ENCODE measurements at places on chromosomes 3 and 15. TPM values are rescaled to one million over a fixed set of nuclear protein-coding genes. Genes with fewer than 3 reads are reported as not detected.

PDCD6IP gene
- 260 TPM for total RNA-seq

ANKRD63 gene
- total RNA-seq: not detected

PPP1R14D gene
- not detected for total RNA-seq

UBA7 gene
- total RNA-seq: 24.7 TPM

ZNF80 gene
- total RNA-seq: not detected

ATP10A gene
- 13.0 TPM for total RNA-seq

IL17RD gene
- 1.7 TPM for total RNA-seq

ANKRD34C gene
- total RNA-seq: not detected

ASB14 gene
- not detected for total RNA-seq

GPR62 gene
- total RNA-seq: not detected

SI gene
- total RNA-seq: not detected

GRAMD2A gene
- total RNA-seq: 0.28 TPM

MORC1 gene
- not detected for total RNA-seq

SEMA3F gene
- 1.7 TPM for total RNA-seq

C3orf85 gene
- total RNA-seq: not detected

LRRC49 gene
- total RNA-seq: 12.4 TPM

STXBP5L gene
- under 0.01 TPM for total RNA-seq

ADGRG7 gene
- total RNA-seq: not detected

CCDC51 gene
- total RNA-seq: 25.3 TPM

BCHE gene
- total RNA-seq: 1.2 TPM

PSTPIP1 gene
- total RNA-seq: 0.56 TPM

C3orf22 gene
- not detected for total RNA-seq
